GM12864 (cell line): ENCODE measurements at places on chromosomes 7 and 10.

GRCh38 chr10:14603534-14604102 is 171.1 kb downstream of the FAM107B start:
- no peak for DNase-seq

DNA sequence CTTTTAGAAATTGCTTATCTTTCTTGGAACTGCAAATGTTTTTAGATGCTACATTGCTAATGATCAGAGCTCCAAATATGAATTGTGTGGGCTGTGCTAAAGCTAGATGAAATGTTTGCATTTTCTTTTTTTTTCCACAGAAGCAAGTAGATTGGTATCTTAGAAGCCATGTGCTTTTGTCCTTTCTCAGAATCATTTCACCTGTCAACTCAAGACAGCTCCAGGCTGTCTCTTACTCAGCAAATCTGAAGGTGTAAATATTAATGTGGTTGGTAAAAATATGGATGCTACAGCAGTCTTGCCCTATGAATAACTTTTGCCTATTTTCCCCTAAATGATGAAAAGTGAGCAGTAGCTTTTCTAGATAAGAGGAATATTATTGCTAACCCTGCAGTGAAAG is 41.2 kb downstream of the AP3M1 start:
- DNase-seq: no peak

DNA sequence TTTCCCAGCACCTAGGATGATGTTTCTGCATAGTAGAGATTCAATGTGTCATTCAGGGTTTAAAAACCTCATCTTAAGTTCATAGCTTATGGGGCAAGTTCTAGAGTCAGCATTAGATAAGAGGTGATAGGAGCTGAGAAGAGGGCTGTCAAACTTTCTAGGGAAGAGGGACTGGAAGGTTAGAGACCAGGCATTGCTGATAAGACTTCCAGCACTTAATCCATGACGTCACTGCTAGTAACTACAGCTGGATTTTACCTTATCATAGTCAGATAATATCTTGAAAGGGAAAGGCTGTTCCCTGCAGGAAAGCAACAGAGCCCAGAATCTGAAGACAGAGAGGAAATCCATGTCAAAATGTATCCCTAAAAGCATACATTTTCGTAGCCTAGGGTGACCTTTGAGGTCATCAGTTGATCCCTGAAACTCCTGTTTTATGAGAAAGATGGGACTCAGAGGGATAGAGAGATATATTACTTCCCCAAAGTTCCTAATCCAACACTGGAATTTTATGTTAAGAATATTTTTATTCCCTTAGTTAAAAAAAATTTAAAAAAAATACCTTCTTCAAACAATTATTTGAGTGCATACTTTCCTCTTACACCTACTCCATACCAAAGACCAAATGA is 3.3 kb upstream of the CPED1 start:
- DNase-seq: no peak

GRCh38 chr7:2258661-2259365 is 16.8 kb downstream of the NUDT1 start:
- peak; percentile 50 for DNase-seq

- DNase-seq: no peak
Measured at GRCh38 chr10:99827936-99828335, 45.5 kb downstream of the ABCC2 start.

DNA sequence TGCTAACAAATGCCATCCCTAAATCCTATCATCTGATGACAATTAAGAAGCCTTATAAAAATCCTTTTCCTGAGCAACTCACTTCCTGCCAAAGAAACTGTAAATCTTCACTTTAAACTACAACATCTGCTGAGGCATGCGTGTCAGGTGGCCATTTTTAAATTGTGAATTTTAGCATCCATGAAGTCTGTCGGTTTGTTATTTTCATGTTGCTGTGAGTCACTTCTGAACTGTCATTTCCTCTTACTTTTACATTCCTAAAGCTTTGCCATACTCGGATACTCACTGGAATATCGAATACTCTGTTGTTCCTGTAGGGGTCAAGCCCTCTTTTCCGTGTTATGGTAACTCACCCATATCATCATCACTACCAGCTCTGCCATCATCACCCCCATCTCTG is 34.3 kb upstream of the TMEM26 start:
- no peak for DNase-seq

DNA sequence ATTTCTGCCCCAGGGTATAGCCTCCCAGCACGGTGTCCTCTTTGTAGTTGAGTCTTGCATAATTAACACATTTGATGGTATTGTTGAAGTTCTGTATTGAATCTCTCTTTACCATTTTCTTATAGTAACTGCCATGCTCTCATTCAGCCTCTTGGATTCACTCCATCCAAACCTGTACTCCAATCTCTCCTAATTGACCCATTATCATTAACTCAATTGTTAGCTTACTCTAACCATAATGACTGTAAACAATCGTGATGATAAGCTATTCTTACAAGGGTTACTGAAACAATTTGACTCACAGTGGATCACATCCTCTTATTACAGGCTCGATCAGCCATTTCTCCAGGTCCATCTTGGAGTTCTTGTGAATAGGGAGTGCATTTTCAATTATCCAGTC is 191.9 kb upstream of the AGK start:
- DNase-seq: no peak

GRCh38 chr7:70608229-70608628 is 523.7 kb upstream of the GALNT17 start:
- DNase-seq: no peak

- DNase-seq: no peak
Measured at GRCh38 chr10:47381427-47382379, 2.4 kb downstream of the ZNF488 start.

- no peak for DNase-seq
Measured at GRCh38 chr7:95996886-95997285, 224.5 kb downstream of the DYNC1I1 start.

- DNase-seq: no peak
Measured at GRCh38 chr7:101814081-101814990, 3.1 kb upstream of the CUX1 start.

- DNase-seq: no peak
Measured at GRCh38 chr10:126425032-126425431, 36.8 kb upstream of the ADAM12 start.
